Karpas-422 (cell line): ENCODE measurements at places on chromosomes 13 and 19. TPM values are rescaled to one million over a fixed set of nuclear protein-coding genes. Genes with fewer than 3 reads are reported as not detected.
A peak's percentile ranks its signal among the peaks of the same experiment; 100 is the strongest.

SIGLEC11 gene
- 0.87 TPM in 1 of 2 replicates, not detected in the other for total RNA-seq

SLC10A2 gene
- total RNA-seq = not detected in 2 replicates

KIR2DL3 gene
- not detected in 2 replicates for total RNA-seq

GRCh38 chr19:19538785-19539166, 711 bp downstream of the CILP2 start:
- H3K27me3 ChIP-seq = no peaks in the 10 kb centered on the region
- 0 out of 2 replicates have a peak, but pooled peaks cover 3% of the 10 kb centered on the region for H3K36me3 ChIP-seq
- H3K4me3 ChIP-seq = no peak overlapping the region
- DNase-seq = no peak
- H3K4me1 ChIP-seq = no peaks in the 10 kb centered on the region

C1QTNF9 gene
- not detected in 2 replicates for total RNA-seq

DNA sequence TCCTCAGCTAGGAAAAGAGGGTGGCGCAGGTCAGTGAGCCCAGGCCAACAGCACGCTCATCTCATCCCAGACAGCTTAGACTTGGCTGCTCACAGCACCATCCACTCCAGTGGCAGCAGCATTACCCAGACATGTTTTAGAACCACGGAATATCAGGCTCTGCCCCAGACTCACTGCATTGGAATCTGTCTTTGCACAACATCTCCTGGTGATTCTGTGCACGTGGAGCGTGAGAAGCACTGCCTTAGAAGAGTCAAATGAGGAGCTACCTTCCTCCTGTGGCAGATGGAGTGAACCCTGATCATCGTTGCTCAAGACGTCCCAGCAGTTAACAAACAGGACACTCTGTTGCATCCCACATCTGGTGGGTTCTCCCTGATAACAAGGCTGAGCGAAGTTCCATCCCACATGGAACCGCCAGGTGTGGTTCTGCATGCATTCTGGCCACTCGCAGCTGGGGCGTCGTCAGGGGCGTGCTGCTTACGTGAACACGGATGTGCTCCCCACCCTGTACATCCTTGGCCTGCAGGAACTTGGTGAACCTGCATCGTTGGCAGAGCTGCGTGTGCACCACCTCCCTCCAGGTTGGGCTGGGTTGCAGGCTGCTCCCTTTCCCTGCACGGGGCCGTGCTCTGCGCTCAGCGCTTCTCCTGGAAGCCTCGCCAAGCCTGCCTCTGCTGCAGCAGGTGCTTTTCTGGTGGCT, 25.2 kb upstream of the ATP11A start:
- no peaks in the 10 kb centered on the region for H3K4me1 ChIP-seq
- H3K27ac ChIP-seq = no peak overlapping the region
- no peaks in the 10 kb centered on the region for H3K36me3 ChIP-seq
- H3K4me3 ChIP-seq = no peak overlapping the region
- no peaks in the 10 kb centered on the region for H3K27me3 ChIP-seq

SLC5A5 gene
- not detected in 2 replicates for total RNA-seq

DNA sequence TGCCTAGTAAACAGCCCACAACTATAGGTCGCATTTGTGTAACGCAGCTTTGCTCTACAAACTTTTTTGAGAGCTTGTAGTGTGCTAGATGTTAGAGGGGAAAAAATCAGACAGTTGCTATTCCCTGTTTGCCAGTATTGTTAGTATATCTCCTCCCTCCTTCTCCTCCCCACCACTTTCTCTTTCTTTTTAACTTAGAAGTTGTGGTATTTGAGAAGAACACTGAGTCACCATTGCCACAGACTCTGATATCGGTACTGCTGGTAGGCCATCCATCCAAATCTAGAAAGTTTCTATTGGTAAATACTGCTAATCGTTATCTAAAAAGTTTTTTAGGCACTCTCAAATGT, 666 bp downstream of the POMP start:
- peak overlapping the region; percentile 18; the same call in 1 of the 2 replicates for H3K27ac ChIP-seq
- H3K27me3 ChIP-seq = no peaks in the 10 kb centered on the region
- H3K4me1 ChIP-seq = peaks cover 30% of the 10 kb centered on the region
- no peak for DNase-seq

SBSN gene
- 0.25 TPM in 1 of 2 replicates, not detected in the other for total RNA-seq

GRCh38 chr13:33252135-33252534, 33.4 kb downstream of the STARD13 start:
- no peaks in the 10 kb centered on the region for H3K27me3 ChIP-seq
- H3K4me3 ChIP-seq = no peak overlapping the region
- DNase-seq = no peak
- H3K36me3 ChIP-seq = no peaks in the 10 kb centered on the region

GRCh38 chr13:109154146-109154545, 524.7 kb downstream of the MYO16 start:
- no peak for DNase-seq
- no peaks in the 10 kb centered on the region for H3K27me3 ChIP-seq
- no peaks in the 10 kb centered on the region for H3K36me3 ChIP-seq
- no peak overlapping the region for H3K27ac ChIP-seq
- peaks cover 22% of the 10 kb centered on the region for H3K4me1 ChIP-seq

ATP4A gene
- total RNA-seq = 0.37 and 0.40 TPM in 2 replicates

- H3K27ac ChIP-seq = no peak overlapping the region
- DNase-seq = no peak
- H3K4me3 ChIP-seq = no peak overlapping the region
- peaks cover 14% of the 10 kb centered on the region for H3K4me1 ChIP-seq
Observed at GRCh38 chr19:18610556-18611326, 1.9 kb upstream of the TMEM59L start.

DNA sequence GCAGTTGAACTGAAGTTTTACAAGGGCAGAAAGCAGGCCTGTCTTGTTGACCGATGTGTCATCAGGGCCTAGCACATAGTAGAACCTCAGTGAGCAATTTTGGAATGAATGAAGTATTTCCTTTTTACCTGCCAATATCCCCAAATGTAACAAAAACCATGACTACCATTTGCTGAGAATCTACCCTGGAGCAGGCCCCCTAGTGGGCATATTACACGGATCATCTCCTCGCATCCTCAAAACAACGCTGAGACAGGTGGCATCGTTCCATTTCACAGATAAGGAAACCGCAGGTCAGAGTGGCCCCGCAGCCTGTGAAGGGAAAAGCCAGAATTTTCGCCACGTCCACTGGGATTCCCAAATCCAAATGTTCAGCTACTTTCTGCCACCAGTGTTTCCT, 77.9 kb downstream of the CACNA1A start:
- no peaks in the 10 kb centered on the region for H3K27me3 ChIP-seq
- H3K36me3 ChIP-seq = no peaks in the 10 kb centered on the region
- DNase-seq = peak; percentile 67

ATP1A3 gene
- total RNA-seq = 22.4 and 26.6 TPM in 2 replicates

ZNF701 gene
- total RNA-seq = 24.0 and 43.8 TPM in 2 replicates

DNA sequence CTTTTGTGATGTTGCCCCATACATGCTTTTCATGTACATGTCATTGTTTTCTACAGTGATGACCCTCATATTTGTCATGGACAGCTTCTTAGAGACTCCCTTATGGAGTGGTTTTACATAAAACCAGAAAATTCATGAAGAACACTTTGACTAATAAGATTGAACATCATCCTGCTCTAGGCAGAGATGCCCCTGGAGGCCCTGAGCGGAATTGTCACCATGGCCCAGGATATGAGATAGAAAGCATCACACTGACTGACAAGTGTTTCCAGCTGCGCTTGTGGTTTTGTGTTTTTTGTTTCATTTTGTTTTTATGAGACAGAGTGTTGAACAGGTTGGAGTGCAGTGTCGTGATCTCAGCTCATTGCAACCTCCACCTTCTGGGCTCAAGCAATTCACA, 22.2 kb downstream of the ZNF701 start:
- H3K36me3 ChIP-seq = peaks cover 65% of the 10 kb centered on the region
- H3K27me3 ChIP-seq = no peaks in the 10 kb centered on the region
- no peak for DNase-seq

GRCh38 chr19:51398096-51398704, 7.8 kb upstream of the C19orf84 start:
- peaks cover 4% of the 10 kb centered on the region; the same call in 1 of the 2 replicates for H3K36me3 ChIP-seq
- H3K4me1 ChIP-seq = peaks cover 43% of the 10 kb centered on the region
- H3K4me3 ChIP-seq = no peak overlapping the region
- peak; percentile 92 for DNase-seq

EIF3K gene
- total RNA-seq = 474 and 745 TPM in 2 replicates

- H3K4me3 ChIP-seq = no peak overlapping the region
- no peaks in the 10 kb centered on the region for H3K27me3 ChIP-seq
- H3K36me3 ChIP-seq = peaks cover 38% of the 10 kb centered on the region
- no peak for DNase-seq
Observed at GRCh38 chr19:49006905-49007304, 10.0 kb downstream of the LHB start.

USP12 gene
- 3.1 and 7.2 TPM in 2 replicates for total RNA-seq

TARM1 gene
- not detected in 2 replicates for total RNA-seq

CD33 gene
- total RNA-seq = 18.1 and 19.3 TPM in 2 replicates

GRCh38 chr19:35449359-35450043, 1.4 kb downstream of the FFAR2 start:
- H3K27ac ChIP-seq = no peak overlapping the region
- no peaks in the 10 kb centered on the region for H3K36me3 ChIP-seq
- H3K27me3 ChIP-seq = no peaks in the 10 kb centered on the region
- H3K4me1 ChIP-seq = no peaks in the 10 kb centered on the region
- H3K4me3 ChIP-seq = no peak overlapping the region

- no peaks in the 10 kb centered on the region for H3K36me3 ChIP-seq
- H3K4me3 ChIP-seq = no peak overlapping the region
- DNase-seq = peak; percentile 44
- no peaks in the 10 kb centered on the region for H3K27me3 ChIP-seq
- no peak overlapping the region for H3K27ac ChIP-seq
Observed at GRCh38 chr13:100855151-100855550, 180.6 kb upstream of the TMTC4 start.

DNA sequence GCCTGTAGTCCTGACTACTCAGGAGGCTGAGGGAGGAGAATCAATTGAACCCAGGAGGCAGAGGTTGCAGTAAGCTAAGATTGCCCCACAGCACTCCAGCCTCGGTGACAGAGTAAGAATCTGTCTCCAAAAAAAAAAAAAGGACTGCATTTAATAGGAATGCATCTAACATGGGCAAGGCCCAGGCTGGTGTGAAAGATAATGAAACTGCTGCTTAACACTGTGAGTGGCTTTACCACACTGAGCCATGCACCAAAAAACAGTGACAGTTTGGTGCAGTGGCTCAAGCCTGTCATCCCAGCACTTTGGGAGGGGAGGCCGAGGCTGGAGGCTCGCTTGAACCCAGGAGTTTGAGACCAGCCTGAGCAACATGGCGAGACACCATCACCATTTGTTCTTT, 8.6 kb downstream of the GTF2F1 start:
- no peaks in the 10 kb centered on the region for H3K4me1 ChIP-seq
- DNase-seq = peak; percentile 10
- H3K27ac ChIP-seq = no peak overlapping the region
- no peak overlapping the region for H3K4me3 ChIP-seq
- no peaks in the 10 kb centered on the region for H3K27me3 ChIP-seq

- H3K4me1 ChIP-seq = peaks cover 86% of the 10 kb centered on the region
- no peak for DNase-seq
- no peaks in the 10 kb centered on the region for H3K27me3 ChIP-seq
- H3K27ac ChIP-seq = peak overlapping the region; percentile 69
Observed at GRCh38 chr13:73958657-73959397, 175.4 kb downstream of the KLF12 start.

DNA sequence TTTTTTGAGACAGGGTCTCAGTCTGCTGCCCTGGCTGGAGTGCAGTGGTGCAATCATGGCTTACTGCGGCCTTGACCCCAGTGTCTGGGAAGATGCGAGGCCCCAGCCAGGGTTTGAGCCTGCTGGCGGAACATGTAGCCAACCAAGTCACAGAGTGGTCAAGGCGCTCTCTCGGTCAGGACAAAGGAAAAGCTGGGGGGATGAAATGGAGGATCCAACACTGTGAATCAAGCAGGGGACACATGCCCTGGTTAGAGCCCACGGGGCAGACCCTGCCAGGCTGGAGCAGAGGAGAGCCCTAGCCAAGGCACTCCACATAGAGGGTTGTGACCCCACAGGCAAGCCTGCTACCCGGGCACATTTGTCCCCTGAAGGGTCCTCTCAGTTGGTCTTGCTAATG, 10.1 kb downstream of the TUBA3C start:
- DNase-seq = no peak
- H3K36me3 ChIP-seq = no peaks in the 10 kb centered on the region
- H3K27ac ChIP-seq = no peak overlapping the region
- no peaks in the 10 kb centered on the region for H3K27me3 ChIP-seq
- H3K4me1 ChIP-seq = no peaks in the 10 kb centered on the region

GRCh38 chr13:102686024-102686423, 8.8 kb downstream of the METTL21C start:
- no peaks in the 10 kb centered on the region for H3K36me3 ChIP-seq
- H3K4me3 ChIP-seq = no peak overlapping the region
- H3K27me3 ChIP-seq = no peaks in the 10 kb centered on the region

- no peak for DNase-seq
- H3K4me1 ChIP-seq = no peaks in the 10 kb centered on the region
- no peak overlapping the region for H3K27ac ChIP-seq
- no peak overlapping the region for H3K4me3 ChIP-seq
- H3K27me3 ChIP-seq = no peaks in the 10 kb centered on the region
Observed at GRCh38 chr13:30916991-30917390, 10.9 kb downstream of the MEDAG start.

DNA sequence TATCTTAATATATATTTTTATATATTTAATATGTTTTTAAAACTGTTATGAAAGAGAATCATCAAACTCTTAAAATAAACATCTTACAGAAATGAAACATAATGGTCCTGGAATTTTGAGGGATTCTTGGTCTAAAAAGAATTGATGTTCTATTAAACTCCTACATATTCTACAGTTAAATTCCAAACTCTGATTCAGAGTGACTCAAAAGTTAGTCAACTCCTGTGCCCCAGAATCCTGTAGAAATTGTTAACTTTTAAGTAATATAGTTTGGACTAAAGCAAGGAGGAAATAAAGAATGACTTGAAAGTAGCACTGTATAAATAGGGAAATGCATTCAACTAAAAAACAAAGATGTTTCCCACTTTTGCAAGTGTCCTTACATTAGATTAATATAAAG, 47.7 kb downstream of the FNDC3A start:
- peak; percentile 24 for DNase-seq
- H3K4me3 ChIP-seq = no peak overlapping the region
- no peaks in the 10 kb centered on the region for H3K36me3 ChIP-seq
- H3K4me1 ChIP-seq = no peaks in the 10 kb centered on the region

GRCh38 chr13:73754727-73755292, 379.4 kb downstream of the KLF12 start:
- H3K27ac ChIP-seq = peak overlapping the region; percentile 12; the same call in 1 of the 2 replicates
- H3K4me3 ChIP-seq = no peak overlapping the region
- peaks cover 5% of the 10 kb centered on the region for H3K4me1 ChIP-seq
- no peaks in the 10 kb centered on the region for H3K27me3 ChIP-seq
- no peaks in the 10 kb centered on the region for H3K36me3 ChIP-seq

SLITRK6 gene
- total RNA-seq = 1.9 and 6.4 TPM in 2 replicates

SIGLEC7 gene
- total RNA-seq = not detected in 2 replicates
